ENCODE measurements at places on chromosomes 4 and X. TPM values are rescaled to one million over a fixed set of nuclear protein-coding genes. Genes with fewer than 3 reads are reported as not detected.

Gene XAGE2
- polyA plus RNA-seq: not detected

Gene ETDB
- not detected for polyA plus RNA-seq

Gene SERPINA7
- 0.22 TPM for polyA plus RNA-seq

- DNase-seq: no peak
Observed at GRCh38 chr4:65791812-65792308, 121.6 kb upstream of the EPHA5 start.

DNA sequence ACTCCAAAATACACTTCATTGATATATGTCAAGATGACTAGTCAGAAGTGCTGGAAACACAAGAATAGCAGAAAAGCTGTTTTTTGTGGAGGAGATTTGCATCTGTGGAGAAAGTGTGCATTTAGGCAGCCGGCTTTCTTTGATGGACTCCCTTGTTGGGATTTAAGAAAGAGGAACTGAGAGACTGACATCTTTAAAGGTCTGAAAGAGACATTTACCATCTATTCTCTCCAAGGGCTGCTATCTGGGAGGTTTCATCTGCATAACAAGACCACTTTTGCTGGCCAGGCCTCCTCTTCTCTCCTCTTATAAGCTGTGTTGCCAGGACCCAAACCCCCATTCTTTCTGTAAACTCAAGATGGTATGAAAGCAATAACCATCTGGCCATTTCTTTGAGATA lies 1065.0 kb downstream of the NLGN4X start:
- no peak for DNase-seq

DNA sequence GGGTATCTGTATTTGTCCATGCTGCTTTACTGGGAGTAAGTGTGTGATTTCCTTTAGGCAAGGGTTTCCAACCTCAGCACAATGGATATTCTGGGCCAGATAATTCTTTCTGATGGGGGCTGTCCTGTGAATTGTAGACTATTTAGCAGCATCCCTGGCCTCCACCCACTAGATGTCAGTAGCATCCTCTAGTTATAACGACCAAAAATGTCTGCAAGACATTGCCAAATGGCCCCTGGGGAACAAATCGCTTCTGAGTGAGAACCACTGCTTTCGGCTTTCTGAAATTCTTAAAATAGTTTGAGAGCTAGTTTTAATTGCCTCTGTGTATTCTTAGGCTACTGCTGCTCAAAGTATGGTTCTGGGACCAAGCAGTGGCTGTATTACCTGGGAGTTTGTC lies 81.2 kb upstream of the GPM6B start:
- no peak for DNase-seq

DNA sequence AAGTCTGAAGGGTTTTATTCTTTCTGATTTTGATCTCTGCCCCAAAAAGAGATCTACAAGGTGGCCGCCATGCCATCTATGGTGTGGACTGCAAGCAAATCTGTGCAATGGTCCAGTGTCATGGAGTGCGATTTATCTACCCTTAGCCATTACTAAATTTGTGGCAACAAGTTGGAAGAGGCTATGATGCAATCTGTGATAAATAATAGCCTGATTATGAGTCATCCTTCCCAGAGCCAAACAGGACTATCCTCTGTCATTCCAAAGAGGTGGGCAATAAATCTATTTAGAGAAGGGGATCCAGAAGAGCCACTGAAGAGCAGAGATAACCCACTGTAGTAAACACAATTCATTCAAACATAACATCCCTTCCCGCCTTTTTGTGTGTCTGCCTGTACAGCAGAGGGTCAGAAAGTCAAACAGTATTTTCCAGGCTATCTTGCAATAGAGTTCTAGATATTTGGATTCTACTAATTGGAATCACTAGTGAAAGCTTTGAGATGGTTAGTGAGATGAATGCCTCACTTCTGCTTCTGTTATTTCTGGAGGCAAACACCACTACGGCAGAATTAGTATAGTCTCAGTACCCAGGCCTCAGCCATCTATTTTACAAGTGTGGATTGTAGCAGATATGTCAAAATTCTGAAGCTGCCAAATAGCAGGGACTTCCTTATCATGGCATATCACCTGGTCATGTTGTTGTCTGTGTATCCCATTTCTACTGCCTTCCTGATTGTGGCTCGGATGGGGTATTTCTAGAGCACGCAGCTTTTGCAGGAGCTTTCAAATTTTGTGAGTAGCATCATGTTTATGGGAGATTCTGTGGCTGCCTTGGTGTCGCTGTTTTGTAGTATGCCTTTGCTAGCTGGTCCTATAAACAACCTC lies 192.0 kb downstream of the SMIM20 start:
- no peak for DNase-seq

GRCh38 chr4:70687821-70688794 lies at the start of gene UTP3:
TSS of gene UTP3 (plus strand) at chr4:70688532. CDS start at chr4:70688678, 146 bp downstream.
- DNase-seq: peak; percentile 98

- no peak for DNase-seq
Observed at GRCh38 chr4:42778349-42778748, 114.2 kb upstream of the GRXCR1 start.

DNA sequence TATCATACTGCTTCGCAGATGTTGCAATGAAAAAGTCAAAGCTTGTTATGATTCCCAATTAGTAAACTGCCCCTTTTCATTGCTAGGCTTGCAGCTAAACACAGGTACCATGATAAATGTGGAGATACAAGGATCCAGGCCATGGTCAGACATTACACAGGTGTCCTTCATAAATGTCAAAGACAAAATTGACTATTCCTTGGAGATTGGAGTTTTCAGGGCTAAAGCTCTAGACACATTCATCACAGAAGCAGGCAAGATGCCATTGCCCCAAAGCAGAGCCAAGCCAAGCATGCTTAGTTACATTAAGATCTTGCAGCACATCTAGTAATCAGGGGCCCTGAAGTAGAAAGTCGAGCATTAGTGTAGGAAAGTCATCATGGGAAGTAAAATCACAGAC lies 111.3 kb upstream of the INTU start:
- DNase-seq: no peak

DNA sequence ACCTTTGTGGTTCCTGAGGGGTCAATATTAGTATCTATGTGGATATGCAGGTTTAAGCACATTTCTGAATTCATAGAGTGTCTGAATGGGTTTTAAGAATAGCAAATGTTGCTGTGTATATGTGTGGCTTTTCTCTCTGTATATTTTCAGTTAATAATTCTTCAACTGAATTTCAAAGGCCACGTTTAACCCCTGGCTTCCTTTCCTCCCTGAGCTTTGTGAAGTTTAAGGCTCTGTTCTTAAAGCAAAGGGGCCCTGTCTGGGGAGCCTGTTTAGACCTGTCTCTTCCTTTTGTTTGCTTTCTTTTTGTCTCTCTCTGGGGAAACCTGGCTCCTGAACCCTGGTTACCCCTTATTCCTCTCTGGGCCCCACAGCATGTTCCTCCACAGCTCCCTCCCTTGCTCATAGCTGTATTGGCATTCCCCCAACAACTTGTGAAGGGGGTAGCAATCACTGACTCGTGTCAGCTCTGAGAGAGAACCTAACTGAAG lies 139.1 kb downstream of the COL4A6 start:
- no peak for DNase-seq

DNA sequence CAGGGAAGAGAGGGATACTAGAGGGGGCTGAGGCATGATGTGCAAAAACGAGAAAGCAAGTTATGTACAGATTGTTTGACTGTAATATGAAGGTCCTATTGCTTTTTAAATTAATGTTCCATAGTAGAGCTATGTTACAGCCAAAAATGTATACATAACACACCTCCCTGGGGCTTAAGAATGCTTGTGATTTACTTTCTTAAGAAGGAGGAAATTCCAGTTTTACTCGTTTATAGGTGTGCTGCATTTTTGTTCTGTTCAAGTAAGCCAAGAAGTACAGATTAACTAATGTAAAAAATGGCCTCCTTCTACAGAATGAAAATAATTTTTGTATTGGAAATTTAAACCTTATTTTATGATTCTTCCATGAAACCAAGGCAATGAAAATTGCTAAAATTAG lies 614.4 kb upstream of the NR3C2 start:
- no peak for DNase-seq
